ENCODE measurements at places on chromosomes 12 and 14.

GRCh38 chr14:92577321-92577742 lies 63.8 kb downstream of the RIN3 start:
- DNase-seq, result no peak

DNA sequence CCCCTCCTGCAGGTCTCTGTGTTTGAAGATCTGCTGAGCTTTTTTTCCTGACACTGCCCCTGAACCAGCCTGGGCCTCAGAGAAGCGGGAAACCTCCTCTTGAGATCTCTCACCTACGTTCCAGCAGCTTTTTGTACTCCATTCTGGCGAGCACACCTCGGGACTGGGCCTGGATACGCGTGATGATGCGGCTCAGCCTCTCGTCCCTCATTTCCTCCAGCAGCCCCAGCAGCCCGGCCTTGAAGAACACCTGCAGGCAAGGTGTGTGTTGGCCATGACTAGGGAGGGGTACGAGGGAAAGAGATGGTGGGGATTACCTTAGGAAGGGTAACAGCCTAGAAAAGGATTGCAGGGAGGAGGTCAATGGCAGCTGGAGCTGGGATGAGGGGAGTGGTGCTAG lies 10.3 kb downstream of the MYH7 start:
- no peak for DNase-seq

DNA sequence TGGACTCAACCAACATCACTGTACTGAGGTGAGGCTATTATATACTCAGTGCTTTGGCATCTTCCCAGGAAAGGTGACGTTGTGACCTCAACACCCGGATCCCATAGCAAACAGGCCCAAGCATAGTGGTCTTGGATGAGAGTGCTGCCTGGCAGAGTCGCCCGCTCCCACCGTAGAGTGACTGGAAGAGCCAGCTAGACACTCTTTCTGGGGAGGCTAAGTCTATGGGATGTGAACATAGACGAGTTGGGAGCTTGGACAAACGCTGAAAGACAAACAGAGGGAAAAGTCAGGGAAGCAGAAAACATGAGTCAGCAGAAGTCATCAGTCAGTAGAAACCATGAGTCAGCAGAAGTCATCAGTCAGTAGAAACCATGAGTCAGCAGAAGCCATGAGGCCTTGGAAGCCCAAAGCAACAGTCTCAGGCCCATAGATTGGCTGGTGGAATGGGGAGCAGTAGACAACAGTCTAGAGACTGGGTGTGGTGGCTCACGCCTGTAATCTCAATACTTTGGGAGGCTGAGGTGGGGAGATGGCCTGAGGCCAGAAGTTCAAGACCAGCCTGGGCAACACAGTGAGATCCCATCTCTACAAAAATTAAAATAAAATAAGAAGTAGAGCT lies 66.4 kb upstream of the MAP1LC3B2 start:
- peak; percentile 31 for DNase-seq

GRCh38 chr12:57839996-57840395 lies 6.5 kb downstream of the CTDSP2 start:
- no peak for DNase-seq

DNA sequence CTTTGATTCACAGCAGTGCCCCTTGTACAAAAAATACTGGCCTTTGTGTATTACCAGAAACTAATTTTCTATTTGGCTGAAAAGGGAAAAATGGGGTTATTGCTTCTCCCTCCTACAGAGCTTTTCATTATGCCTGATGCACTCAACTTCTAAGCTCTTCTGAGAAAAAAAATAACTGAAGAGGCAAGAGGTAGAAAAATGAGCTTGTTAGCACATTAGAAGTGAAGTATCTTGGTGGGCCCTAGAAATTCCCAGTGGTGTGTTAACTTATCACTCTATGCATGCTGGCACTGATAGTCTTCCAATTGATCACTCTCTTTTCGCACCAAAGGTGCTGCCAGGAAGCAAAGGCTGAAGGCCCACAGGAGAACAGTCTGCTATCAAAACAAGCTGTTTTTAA lies 17.1 kb downstream of the INSM2 start:
- DNase-seq, result no peak

- DNase-seq, result no peak
These were observed 2.0 kb upstream of the BMP4 start for GRCh38 chr14:53958628-53959027.

GRCh38 chr12:71576496-71576895 lies 87.2 kb downstream of the ZFC3H1 start:
- DNase-seq, result no peak

DNA sequence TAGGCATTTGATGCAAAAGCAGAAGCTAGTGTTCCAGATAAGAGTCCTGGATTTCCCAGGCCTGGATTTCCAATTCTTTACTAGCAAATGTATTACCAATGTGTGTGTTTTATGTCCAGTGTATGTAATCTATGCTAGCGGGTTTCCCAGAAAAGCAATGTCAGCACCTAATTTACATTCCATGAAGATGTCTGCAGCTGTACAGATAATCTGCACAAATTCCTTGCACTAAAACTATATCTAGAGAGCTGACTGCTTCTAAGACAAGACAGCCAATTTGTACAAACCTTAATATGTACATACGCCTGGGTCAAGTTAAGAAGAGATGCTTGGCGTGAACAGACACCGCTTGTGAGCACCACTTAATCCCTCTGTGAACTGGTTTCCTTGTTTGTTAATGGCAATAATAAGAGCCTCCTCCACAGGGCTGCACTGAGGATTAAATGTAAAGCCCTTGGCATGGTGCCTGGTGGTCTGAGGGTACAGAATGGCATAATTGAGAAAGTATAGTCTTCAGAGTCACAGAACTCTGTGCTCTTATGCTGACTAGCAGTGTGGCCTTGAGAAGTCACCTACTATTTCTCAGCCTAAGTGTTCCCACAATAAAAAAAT lies 185.6 kb downstream of the EPS8 start:
- no peak for DNase-seq

DNA sequence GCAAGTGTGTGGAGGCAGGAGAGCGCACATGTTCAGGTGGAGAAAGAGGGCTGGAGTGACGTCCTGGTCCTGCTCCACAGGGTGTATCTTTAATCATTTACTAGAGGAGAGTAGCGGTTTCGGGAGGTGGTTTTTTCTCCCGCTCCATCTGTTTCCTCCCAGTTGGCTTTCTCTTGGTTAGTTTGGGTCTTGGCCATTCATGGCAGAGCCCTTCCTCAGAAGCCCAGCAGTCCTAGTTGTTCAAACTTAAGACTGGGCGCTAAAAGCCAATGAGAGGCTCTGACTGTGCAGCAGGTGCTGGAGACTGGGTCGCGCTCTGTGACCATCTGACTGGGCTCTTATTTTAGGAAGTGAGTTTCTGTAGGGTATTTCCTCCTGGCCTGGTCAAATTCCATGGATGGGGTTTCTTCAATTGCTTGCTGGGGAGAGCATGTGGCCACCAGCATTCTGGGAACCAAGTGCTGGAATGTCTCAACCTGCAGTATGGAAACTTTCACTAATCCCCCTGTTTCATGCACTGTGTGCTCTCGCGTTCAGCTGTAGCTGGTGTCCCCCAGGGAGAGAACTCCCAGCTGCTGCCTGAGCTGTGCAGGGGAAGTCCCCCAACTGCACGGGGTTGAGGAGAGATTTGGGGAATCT lies 27.4 kb upstream of the TSPAN9 start:
- DNase-seq, result no peak

DNA sequence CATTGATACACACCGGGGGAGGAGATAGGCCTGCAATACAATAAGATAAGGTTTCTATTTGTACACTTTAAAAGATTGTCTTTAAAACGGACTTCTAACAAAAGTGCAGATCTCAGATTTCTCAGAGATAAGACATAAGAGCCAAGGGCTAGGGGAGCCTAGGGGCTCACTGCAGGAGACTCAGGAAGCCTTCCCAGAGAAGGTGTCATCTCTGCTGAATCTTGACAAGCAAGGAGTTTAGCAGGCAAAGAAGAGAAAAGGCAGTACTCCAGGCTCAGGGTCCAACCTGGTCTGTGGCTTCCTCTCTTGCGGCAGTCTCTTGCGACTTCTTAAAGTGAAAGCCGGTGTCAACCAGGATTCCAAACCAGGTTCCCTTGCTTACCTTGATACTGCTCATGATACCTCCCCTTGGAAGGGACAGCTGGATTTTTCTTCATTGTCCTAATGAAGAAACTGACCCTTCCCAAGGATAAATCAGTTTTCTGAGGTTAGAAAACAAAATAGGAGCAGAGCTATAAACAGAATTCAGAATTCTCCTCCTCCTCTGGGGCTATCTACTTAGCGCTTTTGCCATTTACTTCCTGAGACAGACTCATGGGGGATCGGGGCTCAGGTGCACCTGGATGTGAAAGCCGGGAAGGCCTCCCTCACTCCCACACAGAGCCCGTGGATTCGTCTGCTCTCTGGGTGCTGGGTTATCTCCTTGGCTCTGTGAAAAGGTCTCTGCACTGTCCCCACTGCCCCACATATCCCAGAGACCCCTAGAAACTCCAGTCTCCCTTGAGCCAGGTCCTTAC lies 1.7 kb upstream of the SCNN1A start:
- DNase-seq, result no peak

GRCh38 chr14:97776890-97777558 lies 979.8 kb downstream of the VRK1 start:
- no peak for DNase-seq

GRCh38 chr12:50218386-50218785 lies 51.2 kb upstream of the CERS5 start:
- no peak for DNase-seq

DNA sequence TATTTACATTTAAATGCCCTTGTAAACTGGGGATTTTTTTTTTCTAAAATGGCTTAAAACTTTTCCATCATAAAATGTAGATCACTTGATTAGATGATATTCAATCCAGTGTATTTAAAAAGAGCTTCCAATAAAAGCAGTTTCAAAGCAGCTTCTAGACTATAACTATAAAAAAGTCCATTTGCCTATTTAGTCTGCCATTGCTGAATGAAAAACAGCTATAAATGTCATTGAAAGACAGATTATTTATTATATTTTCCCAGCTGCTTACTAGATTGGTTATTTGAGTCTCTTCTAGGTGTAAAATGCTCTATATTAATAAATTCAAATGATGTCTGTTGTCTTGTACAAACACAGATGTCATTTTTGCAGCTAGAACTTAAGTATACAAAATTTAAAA lies 414.8 kb downstream of the RMST start:
- DNase-seq, result no peak

DNA sequence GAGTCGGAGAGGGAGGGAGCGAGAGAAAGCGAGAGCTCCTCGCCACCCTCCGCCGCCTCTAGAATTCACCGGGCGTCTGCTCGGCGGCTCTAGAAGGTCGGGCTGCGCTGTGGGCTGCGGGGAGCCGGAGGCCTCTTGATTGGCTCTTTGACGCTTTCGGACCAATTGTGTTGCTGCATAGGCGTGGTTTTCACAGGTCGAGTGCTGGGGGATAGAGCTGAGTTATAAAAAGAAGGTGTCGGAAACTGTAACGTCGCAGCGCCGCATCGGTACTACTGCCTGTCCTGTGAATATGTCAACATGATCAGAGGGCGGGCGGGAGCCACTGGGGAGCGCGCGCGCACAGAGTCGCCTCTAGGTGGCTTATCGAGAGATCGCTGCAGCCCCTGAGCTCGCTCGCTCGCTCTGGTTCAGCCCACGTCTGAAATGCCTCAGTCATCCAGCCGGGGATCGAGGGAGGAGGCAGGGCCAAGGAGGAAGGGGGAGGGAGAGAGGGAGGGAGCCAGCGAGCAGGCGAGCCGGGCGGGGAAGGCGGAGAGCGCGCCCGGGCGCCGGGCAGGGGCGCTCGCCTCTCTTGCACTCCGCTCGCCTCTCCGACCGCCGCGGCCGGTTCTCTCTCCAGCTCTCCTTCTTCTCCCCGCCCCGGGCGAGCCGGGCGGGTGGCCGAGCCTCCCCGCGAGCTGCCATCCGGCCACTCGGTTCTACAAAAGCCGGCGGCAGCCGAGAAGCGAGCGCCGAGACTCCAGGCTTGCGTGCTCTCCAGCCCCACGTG lies at the start of gene TBX3:
Gene TBX3 (minus strand): TSS at position 78 of the 772 bp plus-strand sequence. CDS start 975 bp downstream, outside the sequence.
- DNase-seq, result peak; percentile 98

DNA sequence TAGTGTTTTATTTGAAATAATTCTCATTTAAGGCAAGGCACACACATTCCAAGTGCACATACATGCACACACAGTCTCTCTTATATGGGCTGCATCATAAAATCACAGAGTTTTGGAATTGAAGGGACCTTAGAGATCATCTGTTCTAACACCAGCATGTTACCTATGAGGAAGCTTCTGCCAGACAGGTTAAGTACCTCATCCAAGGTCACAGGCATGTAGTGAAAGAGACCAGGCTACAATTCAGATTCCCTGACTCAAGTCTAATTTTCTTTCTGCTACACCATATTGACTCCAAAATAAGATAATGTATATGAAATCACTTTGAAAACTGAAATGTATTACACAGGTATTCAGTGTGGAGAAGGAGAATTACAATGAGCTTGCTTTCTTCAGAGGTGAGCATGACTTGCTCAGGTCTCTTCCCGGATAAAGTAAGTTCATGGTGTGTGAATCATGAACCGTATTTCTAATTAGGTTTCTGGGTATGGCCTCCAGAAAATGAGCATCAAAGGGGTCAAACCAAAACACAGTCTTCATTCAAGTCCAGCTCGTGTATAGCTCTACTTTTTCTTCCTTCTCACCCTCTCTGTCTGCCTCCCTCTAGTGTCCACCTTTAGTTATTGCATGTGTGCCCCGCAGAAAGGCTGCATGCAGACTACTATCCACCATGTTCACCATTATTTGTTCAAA lies 411.9 kb downstream of the FUT8 start:
- peak; percentile 76 for DNase-seq

DNA sequence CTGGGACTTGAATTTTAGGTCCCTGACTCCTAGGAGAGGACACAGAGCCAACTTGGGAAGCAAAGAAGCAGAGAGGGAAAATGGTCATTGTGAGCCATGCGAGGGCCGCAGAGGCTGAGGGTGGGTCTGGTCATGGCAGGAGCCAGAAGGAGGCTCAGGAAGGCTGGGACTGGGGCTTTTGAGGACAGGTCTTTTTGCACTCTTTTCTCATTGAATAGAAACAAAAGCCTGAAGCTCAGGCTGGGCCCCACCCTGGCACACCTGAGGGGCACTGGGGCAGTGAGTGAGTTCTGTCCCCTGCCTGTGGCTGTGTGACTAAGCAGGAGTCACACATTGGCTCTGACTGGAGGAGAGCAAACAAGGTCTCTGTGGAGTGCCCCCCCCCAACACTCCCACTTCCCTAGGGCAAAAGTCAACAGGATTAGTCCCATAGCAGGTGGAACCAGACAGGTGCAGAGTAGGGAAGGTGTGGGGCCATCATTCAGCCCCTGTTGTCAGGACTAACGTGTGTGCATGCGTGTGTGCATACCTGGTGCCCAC lies 2.8 kb downstream of the KRT7 start:
- DNase-seq, result no peak

GRCh38 chr12:104547235-104547634 lies 90.5 kb downstream of the CHST11 start:
- no peak for DNase-seq

DNA sequence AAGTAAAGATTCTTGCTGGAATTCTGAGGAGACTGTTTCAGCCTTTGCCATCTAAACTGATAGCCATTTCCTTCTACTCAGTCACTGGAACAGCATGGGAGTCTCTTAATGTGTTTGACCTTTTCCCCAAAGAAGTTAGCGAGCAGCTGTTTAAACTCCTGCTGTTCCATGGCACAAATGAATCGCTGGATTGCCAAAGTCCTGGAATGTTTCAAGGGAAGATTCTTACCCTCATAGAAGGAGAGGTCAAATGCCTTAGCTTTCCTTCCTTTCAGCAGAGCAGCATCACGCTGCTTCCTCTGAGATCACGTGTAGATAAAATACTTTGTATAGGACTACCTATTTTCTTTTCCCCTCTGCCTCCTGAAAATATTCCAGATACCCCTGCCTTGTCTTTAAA lies 10.5 kb upstream of the NR2C1 start:
- DNase-seq, result peak; percentile 69

- DNase-seq, result no peak
These were observed 28.6 kb downstream of the ABCB9 start for GRCh38 chr12:122937622-122938091.

All from SK-MEL-5 (cell line).